ENCODE measurements at places on chromosomes 12 and 14.

DNA sequence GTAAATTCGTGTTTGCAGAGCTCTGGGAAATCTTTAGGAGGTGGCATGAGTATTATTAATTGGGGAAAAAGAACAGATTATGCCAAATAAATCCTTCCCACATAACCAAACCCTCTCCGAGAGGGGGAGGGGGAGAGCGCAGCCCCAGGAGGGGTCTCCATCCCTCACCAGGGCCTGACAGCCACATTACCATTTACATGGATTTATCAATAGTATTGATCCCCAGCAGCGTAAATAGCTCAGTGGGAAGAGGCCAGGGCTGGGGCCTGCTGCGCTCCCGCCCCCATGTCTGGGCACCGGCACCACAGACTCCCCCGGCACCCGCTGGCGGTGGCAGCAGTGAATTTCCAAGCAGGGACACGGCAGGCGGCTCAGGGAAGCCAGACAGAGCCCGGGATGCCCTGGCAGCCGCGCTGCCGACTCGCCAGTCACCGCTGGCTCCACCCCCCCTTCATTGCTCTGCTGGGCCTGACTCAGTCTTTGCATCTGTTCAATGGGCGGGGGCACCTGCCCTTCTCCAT is 2.4 kb downstream of the NCOR2 start:
- no peak for DNase-seq

DNA sequence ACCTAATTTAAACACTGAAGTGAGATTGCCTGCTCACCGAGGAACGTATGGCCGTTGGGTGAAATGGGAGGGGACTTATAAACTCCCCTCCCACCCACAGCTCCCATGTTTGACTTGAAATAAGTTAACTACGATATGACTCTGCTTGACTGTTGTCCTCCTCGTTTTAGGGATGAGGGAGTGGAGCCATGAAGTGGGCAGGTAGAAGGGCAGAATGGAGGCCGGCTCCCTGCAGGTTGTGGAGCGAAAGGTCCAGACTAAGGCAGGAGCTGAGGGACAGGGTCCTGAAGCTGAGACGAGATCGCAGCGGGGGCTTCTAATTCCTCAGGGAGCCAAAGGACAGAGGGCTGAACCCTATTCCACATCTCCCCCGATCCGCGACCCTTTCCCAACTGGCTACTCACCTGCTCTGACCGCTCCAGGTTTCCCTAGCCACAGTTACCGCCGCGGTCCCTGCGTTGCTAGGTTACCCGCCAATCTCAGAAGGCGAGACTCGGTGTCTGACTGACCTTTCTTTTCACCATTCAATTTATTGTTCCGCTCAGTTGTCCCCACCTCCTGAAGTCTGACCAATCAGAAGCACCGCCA is 577 bp upstream of the TPCN1 start:
- DNase-seq, result no peak

DNA sequence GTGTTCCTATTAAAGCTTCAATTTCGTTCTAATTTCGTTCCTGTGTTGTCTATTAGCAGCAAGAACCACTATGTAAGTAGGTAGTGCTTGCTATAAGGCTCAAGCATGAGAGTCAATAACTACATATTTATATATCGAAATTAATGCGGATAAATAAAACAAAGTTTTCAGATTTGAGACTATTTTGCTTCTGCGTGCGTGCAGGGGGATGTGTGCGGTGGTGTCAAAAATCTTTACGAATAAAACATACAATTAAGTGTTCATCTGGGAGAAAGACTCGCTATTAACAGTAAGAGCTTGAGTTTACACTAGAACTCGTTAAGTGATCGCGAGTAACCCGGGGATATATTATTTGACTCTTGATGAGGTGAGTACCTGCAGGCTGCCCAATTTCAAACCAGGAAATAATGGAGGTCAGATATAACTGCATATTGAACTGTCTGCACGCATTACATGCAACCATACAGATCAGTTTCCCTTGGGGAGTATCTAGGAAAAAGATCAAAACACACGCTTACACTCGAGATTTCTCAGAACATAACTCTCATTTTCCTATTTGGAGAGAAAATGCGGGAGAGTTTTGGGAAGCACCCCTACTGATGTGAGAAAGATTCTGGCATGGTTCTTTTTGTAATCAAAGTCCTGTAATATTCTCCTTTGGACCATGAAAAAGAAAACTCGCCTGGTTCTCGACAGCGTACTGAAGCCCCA is 813 bp downstream of the TWF1 start:
- no peak for DNase-seq

DNA sequence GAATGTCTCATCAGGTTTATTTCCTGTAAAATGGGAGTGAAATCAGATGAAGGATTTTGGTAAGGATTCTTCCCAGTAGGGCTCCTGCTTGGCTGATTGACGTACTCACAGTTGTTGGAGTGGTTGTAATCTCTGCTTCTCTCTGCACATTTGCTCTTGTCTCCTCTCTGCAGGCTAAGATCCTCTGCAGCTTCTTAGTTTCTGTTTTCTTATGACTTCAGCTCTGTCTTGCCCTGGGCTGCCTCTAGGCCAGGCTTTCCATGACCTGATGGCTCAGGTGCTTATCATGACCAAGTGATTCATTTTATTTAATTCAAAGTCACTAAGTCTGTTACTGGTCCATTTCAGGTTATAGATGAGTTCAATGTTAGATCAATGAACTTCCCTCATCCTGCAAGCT is 394.5 kb upstream of the DDHD1 start:
- no peak for DNase-seq

- no peak for DNase-seq
These were observed 7.7 kb downstream of the KCNH3 start for GRCh38 chr12:49546481-49546880.

GRCh38 chr12:102638777-102639176 is 158.4 kb upstream of the IGF1 start:
- no peak for DNase-seq

- no peak for DNase-seq
These were observed 19.9 kb downstream of the DAAM1 start for GRCh38 chr14:59208224-59208814.

GRCh38 chr12:32233568-32233967 is 126.9 kb downstream of the BICD1 start:
- no peak for DNase-seq

DNA sequence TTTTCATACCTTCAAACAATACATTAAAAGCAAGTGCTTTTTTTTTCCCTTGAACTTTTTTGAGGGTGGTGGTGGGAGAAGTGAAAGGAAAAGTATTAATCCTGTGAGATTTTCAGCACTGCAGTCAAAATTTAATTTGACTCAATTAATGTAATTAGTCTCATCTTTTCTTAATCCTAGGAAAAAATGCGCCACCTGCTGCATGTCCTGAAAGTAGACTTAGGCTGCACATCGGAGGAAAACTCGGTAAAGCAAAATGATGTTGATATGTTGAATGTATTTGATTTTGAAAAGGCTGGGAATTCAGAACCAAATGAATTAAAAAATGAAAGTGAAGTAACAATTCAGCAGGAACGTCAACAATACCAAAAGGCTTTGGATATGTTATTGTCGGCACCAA is 52.2 kb downstream of the SPATA7 start:
- DNase-seq, result no peak

- DNase-seq, result no peak
These were observed 2.1 kb downstream of the EML5 start for GRCh38 chr14:88790501-88791251.

DNA sequence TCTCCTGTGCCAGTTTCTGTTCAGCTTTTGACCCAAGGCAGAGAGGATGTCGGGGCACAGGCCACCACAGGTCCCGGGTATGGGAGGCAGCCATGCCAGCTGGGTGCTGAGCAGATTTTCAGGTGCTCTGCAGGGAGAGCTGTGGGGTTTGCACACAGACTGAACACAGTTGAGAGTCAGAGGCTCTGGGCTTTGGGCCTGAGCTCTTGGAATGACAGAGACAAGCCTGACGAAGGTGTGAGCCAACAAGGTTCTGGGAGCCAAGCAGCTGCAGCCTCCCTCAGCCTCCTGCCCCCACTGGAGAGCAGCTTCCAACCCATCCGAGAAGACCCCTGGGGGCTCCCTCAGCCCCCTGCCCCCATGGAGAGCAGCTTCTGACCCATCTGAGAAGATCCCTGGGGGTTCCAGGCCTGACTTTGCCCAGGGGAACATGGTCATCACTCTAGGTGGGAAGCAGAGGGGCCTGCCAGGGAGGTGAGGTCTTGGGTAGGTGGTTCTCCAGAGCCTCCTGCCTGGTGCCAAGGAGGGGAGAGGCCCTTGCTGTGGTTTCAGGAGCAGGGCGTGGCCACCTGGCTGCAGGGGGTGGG is 13.8 kb downstream of the FBRSL1 start:
- DNase-seq, result no peak

- DNase-seq, result no peak
These were observed 149.3 kb downstream of the CALM1 start for GRCh38 chr14:90545966-90546751.

DNA sequence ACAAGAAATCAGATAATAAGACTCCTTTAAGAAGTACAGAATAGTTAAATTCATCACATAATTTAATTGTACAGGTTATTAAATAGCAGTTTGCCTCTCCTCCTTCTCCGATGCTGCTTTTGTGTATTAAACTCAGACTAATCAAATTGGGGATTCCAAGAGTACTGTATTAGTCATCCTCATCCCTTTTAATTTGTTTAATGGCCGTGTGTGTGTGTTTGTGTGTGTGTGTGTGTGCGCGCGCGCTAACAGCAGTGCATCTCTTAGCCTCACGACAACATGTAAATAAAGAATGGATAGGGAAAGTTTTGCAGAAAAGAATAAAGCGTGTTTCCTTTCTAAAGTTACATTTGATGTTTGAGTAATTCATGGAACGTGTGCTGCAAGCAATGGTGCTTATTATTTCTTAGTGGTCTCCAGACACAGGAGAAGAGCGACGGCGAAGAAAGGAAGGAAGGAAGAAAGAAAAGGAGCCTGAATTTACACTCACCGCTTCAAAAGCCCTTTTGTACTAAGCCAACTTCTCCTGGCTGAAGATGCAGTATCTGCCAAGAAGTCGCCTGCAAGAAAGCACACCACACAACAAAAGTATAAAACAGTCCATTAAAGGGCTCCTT is 220.3 kb downstream of the ASCL1 start:
- no peak for DNase-seq

- DNase-seq, result no peak
These were observed 64.9 kb upstream of the LMNTD1 start for GRCh38 chr12:25617991-25618390.

DNA sequence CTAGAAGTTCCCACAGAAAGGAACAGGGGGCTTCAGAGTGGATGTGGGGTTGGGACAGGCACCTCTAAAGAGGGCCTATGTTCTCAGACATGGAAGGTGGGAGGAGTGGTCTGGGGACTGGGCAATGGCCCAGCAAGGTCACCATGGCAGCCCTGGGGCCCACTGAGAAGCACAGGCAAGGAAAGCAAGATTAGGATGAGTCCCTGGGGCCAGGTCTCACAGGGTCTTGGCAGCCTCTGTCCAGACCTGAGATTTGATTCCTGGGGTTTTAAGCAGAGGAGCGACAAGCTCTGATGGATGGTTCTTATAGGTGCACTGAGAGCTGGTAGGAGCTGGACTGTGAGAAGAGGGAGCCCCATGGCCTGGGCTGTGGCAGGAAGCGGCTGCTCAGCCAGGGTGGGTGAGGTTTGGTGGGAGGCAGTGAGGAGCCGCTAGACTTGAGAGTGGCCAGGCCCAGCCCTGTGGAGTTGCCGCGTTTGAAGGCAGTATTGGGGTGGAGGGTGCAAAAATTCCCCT is 44.0 kb downstream of the DLK1 start:
- DNase-seq, result no peak

- DNase-seq, result no peak
These were observed 42.4 kb upstream of the EMP1 start for GRCh38 chr12:13154027-13154538.

- DNase-seq, result peak; percentile 20
These were observed 87.3 kb upstream of the E2F7 start for GRCh38 chr12:77152623-77153193.

GRCh38 chr14:25050269-25051150 is 563 bp upstream of the STXBP6 start:
- DNase-seq, result no peak

- no peak for DNase-seq
These were observed 20.0 kb downstream of the BEGAIN start for GRCh38 chr14:100567009-100567876.

- DNase-seq, result no peak
These were observed 142.5 kb downstream of the DPY19L2 start for GRCh38 chr12:63525831-63526230.

DNA sequence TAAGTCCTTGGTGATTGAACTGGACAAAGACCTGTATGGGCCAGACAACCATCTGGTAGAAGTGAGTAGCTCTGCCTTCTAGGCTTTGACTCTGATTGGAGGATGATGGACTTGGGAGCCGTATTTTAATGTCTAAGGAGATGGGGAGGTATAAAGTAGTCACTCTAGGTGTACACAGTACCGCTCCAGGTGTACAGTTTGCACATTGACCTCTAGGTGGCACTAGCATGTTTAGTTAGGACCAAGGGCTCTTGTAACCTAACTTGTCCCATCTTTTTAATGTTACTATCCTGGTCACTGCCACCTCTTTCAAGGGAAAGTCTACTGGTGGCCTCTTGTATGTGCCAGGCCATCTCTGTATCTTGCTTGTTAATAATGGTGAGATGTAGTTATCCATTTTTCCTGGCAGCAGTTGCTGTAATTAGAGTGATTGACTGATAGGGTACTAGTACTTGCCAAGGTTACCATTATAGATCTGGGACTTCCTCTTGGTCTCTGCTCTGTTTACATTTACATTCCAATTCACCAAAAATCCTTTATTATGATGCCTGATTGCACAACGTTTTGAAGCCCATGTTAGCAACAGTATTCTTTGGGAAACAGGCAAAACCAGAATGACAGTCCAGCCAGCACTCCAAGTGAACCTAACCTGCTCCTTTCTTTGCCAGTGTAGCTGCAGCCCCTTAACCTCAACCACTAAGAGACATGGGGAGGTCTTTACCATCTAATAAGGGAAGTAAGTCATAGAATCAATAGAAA is 3.6 kb downstream of the SMARCD1 start:
- DNase-seq, result no peak

GRCh38 chr14:93510056-93510455 is 79.3 kb downstream of the UNC79 start:
- DNase-seq, result no peak

DNA sequence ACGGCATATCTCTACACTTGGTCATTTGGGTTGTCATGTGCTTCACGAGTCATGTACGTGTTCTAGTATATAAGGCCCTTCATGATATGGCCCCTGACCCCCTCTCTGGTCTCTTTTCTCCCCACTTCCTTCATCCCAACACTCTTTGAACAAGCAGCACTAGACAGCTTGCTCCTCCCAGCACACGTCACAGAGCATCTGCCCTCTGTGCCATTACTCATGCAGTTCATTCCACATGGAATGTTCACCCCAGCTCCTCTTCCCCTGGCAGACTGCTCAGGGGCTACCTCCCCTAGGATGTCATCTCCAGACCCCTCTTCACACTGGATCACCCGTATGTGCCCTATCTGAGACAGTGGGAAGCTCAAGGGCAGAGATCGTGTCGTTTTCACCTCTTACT is 14.1 kb upstream of the LRP1-AS start:
- DNase-seq, result no peak

DNA sequence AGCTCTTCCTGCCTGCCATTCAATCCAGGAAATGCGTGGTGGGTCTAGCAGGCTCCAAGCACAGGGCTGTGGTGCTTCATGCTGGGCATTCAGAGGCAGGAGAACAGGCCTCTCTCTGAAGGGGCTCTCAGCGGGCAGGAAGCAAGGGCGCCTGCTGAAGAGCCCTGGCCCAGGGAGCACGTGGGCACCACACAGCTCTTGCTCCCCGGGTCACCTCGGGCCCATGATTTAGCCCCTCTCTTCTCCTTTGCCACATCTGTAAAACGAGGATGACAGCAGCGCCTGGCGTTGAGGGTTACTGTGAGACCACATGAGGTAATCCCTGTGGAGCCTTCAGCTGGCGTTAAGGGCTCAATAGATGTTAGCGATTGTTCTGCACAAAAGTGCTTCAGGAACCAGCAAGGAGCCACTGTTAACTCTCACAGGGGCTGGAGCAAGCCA is 37.6 kb upstream of the SPTLC2 start:
- no peak for DNase-seq
